AG04449 (cell line): ENCODE measurements at places on chromosomes 1 and 21.

DNA sequence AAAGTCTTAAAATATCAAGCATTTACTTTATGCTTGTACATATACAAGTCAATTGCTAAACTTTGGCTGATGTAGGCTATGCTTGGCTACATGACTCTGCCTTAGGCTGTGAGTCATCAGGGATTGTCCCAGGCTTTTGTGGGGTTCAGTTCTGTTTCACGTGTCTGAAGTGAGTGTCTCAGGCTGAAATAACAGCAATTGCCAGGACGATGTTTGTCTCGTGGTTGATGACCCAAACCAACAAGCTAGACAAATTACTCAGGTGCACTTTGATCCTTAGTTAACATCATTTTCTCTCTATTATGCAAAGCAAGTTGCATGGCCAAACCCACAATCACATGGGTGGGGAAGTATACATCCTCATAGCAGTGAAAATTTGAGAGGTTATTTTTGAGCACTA is 410.1 kb downstream of the BRINP3 start:
- DNase-seq: no peak

- DNase-seq: no peak
These were observed 45.7 kb downstream of the ZC3H11B start for GRCh38 chr1:219566951-219567947.

GRCh38 chr1:92862605-92863004 is 30.8 kb downstream of the RPL5 start:
- no peak for DNase-seq

GRCh38 chr21:25904044-25904695 is 169.4 kb downstream of the GABPA start:
- no peak for DNase-seq

- DNase-seq: no peak
These were observed 158.4 kb downstream of the GABPA start for GRCh38 chr21:25893191-25893590.

DNA sequence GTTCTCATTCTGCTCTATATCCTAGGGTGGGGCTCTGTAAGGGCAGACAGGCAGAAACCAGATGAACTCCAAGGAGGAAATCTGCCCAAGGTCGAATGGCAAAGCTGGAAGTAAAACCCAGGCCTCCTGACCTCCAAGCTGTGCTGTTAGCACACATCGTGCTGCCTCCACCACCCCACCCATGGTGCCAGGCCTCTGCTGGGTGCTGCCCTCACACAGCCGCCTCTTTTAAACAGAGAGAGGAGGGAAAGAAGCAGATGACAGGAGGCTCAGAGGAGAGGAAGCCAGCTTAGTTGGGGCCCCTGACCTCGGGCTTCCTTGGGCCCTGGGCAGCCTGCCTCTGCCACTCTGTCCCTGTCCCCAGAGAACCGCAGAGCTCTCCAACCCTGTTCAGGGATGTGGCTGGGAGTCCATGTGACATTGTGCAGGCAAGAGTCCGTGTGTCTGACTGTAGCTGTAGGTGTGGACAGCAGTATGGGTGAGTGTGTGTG is 1.1 kb downstream of the SYNC start:
- DNase-seq: no peak

- DNase-seq: no peak
These were observed 4.4 kb downstream of the RCSD1 start for GRCh38 chr1:167634435-167634834.

DNA sequence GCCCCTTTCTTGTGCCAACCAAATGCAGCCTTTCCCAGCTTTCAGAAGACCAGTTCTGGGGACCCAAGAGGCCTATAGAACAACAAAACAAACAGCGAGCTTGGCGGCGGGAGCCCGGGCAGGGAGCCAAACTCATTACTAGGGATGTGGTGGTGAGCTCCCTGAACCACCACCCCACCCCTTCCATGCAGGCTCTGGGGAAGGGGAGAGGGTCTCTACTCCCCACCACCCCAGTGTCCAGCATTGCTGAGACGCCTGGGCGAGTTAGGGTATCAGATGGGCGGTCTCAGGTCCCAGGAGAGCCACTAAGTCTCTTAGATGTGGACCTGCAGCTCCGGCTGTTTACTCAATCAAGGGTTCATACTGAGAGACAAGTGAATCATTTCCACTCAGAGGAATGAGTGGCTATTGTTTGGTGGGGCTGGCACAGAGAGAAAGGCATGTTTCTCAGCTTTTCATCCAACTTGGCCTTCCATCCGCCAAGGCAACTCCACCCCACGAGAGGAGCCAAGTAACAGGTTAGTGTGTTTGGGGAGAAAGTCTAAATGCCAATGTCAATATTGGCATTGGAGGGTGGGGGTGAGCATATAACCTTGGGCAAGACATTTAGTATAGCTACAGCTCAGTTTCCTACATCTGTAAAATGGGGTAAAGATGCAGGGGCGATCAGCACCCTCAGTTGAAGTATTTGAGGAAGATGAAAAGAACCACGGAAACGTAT is 40.9 kb downstream of the PLXNA2 start:
- DNase-seq: no peak

DNA sequence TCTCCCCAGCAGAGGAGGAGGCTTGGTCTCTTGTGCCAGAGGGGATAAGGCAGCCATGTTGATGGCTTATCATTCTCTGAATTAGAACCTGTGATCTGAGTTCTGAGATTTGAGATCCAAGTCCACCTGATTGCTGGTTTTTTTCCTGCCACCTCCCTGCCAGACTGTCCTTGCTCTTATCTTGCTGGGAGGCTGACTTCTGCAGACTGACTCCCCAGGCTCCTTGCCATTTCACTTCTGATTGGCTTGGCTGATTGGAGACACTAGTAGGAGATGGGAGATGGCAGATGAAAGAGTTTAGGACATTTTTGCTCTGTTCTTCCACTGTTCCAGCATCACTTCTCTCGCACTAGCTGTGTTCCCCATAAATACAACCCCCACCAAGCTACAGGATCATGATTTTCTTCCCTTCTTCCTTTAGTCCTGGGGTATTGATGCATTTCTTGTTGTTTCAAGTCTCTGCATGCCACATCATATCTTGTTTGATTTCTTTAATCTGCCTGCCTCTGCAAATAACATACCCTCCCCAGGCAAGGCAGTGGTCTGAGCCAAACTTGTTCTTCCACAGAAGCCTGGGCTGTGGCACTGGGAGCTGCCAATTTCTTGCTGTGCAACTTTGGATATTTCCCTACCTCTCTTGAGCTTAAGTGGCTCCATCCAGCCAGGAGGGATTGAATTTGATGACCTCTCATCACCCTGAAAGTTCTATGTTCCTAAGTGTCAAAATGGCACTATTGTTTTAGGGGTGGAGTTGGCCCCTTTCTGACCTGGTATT is 963 bp upstream of the CYP4B1 start:
- no peak for DNase-seq

DNA sequence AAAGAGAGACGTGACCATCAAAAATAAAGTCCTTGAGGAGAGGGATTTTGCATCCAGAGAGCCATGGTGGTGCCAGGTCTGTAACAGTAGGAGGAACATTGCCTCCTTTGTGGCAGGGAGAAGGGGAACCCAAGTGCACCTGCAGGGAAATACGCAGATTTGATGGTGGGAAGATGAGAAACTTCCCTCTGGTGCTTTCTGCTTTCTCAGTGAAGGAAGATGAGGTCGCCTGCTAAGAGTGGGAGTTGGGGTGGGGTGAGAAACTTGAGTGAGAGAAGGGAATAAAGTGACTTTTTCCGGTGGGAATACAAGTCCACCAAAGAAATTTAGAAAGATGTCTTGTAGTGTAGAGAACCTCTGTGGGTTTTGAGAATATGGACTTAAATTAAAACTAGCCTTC is 9.1 kb downstream of the PLA2G4A start:
- DNase-seq: no peak

GRCh38 chr1:105556266-105556665 is 1500.2 kb upstream of the PRMT6 start:
- no peak for DNase-seq

- DNase-seq: no peak
These were observed 450 bp downstream of the SDE2 start for GRCh38 chr1:225998560-225999226.

- no peak for DNase-seq
These were observed 1.7 kb downstream of the DYNLT4 start for GRCh38 chr1:44805311-44806024.

- no peak for DNase-seq
These were observed 154.8 kb upstream of the POU3F1 start for GRCh38 chr1:38201431-38201830.
